Renal cortex interstitium (tissue), 15 donors: ENCODE measurements at places on chromosomes 6 and 20. TPM values are rescaled to one million over a fixed set of nuclear protein-coding genes. Genes with fewer than 3 reads are reported as not detected.

The TDRD6 gene
- 3.6 TPM for polyA plus RNA-seq

DNA sequence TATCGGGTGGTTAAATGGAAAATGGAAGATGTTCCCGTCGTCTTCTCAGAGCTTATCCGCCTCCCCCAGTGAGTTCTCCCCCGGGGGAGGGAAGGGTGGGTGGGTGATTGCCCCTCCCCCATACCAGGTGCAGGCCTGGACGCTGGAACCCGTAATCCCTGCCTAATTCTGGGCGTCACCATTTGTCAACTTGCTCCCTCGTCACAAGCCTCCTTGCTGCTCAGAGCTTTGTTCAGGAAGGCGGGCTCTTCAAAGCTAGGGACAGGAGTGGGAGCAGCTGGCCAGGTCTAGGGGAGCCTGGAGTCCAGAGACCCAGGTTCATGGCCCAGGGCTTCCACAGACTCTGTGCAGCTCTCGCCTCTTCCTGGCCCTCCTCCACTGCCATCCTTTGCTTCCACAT is 25.6 kb downstream of the CDH22 start:
- DNase-seq: no peak

- DNase-seq: no peak
Observed at GRCh38 chr20:19288636-19289035, 76.2 kb downstream of the SLC24A3 start.

DNA sequence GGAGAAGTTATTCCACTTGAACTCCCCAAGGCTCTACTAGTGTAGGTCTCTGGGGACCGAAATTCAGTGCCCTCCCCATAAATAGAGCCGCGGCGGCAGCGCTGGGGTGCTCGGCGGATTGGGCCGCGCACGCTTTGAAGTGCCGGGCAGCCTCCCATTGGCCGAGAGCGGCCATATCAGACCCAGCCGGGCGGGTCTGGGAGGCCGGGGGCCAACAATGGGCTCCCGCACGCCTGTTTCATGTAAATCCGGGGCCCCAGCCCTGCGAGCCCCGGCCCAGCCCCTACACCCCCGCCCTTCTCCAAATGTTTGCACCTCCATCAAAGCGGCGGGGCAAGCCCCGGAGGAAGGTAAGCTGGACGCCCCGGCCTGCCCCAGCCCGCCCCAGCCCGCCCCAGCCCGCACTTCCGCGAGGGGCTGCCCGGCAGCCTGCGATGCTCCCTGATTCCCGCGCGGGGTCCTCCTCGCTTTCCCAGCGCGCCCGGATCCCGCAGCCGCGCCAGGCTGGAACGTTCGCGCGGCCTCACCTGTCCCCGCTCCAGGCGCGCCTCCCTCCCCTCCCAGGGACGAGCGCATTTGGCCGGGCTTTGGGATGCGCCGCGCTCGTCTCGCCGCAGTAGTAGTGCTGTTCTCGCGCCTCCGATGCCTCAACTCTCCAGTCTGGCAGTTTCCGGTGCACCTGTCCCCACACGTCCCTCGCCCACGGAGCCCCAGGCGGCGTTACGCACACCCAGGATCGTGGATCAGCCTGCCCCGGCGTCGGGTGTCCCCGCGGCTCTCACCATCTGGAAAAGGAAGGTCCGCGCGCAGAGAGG is at the start of gene TBXT:
TSS of gene TBXT (minus strand) at position 51 of the 815 bp plus-strand sequence. CDS start 260 bp downstream, outside the sequence.
- DNase-seq: no peak

GRCh38 chr6:25418454-25419052 is 139.4 kb downstream of the CARMIL1 start:
- no peak for DNase-seq

DNA sequence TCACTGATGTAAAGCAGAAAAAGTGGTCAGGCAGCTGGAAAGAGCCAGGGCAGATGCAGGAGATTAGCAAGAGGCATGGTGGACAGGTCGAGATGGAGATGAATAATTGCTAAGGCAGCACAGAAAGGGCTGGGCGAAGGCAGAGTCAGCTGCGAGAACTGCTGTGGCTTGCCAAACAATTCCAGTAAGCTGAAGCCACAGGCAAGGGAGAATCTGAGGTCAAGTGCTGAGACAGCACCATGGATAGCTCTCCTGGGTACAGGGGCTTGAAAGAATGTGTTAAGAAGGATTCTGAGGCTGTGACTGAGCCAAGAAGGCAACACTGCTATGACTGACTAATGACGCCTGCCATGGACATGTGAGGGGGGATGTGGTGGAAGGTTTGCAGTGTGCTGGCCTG is 220.8 kb upstream of the FOXA2 start:
- DNase-seq: peak; percentile 43

- DNase-seq: no peak
Observed at GRCh38 chr6:100246206-100246605, 218.5 kb downstream of the SIM1 start.

- DNase-seq: no peak
Observed at GRCh38 chr6:46795816-46796215, 2.6 kb downstream of the MEP1A start.

DNA sequence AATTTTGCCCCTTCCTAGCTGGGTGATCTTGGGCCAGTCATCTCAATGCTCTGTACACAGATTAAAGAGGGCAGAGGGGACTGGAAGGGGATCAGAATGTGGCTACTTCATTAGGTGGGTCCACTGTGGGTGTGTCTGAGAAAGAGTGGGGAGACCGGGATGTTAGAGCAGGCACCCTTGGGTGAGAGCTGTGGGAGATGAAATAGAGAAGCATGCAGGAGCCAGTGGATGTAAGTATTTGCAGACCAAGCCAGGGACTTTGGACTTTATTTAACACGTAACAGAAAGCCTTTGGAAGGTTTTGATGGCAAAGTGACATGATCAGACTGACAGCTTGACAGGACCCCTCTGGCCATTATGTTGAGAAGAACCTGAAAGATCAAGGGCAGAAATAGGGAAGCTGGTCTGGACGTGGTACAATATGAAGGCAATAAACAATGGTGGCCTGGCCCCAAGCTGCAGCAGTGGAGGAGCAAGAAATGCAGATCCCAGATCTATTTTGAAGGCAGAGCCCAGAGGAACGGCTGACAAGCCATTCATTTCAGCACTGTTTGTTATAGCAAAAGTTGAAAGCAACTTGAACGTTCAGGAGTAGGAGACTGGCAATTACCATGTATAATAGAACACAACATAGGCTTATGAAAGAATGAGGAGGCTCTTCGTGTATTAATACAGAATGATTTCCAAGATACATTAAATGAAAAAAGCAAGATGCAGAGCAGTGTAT is 82.5 kb upstream of the ZNFX1 start:
- DNase-seq: no peak

GRCh38 chr6:111800821-111801220 is 72.4 kb downstream of the FYN start:
- no peak for DNase-seq

GRCh38 chr6:37535428-37535758 is 35.7 kb upstream of the CCDC167 start:
- DNase-seq: peak; percentile 43

GRCh38 chr6:12956991-12957320 is 240.4 kb downstream of the PHACTR1 start:
- DNase-seq: no peak

The IRF4 gene
- polyA plus RNA-seq: 0.30 TPM

- no peak for DNase-seq
Observed at GRCh38 chr20:62665826-62666735, 23.8 kb downstream of the SLCO4A1 start.

DNA sequence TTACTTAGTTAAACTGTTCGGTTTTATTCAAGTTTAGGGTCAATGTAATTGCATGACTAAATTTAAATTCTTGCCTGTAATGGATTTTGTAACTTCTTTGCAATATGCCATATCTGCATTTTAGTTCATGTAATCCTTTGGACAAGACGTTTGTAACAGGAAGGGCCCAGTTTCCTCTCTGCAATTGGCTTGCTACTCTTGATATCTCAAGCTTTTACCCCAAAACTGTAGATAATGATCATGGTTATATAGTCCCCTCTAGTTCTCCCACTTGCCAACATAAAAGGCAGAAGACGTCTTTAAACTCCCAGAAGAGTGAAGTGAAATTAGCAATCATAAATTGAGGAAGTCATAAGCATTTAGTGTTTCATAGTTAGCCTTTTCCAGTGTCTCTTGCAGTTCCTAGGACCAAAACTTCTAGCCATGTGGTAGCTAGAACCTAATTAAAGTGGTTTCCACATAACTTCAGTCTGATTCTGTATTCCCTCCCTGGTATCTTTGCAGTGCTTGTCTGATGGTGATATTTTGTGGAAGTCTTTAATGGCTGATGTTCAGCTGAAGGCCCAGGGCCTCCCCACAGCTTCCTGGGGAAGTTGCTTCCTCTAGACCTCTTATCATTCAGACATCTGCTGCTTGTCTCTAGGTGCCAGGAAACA is 117.8 kb upstream of the SUPT3H start:
- DNase-seq: no peak

DNA sequence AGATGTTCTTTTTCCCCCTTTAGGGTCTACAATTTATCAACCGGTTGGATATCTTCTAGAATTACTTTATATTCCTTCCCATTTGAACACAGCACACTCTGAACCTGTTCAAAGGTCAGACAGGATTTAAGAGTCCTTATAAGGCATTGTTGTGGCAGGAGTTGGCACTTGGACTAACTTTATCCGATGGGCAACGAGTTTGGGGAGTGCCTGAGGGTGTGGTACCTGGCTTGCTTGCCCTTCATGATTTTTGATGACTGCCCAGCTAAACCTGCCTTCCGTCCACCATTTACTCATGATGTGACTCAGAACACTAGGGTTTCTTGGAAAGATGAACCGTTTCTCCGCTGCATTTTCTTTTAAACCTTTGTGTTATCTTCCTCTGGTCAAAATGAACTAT is 285.2 kb downstream of the FOXC1 start:
- DNase-seq: no peak

- no peak for DNase-seq
Observed at GRCh38 chr20:48784273-48784641, 43.5 kb downstream of the PREX1 start.

- no peak for DNase-seq
Observed at GRCh38 chr6:158654960-158655489, 5.2 kb downstream of the SYTL3 start.

DNA sequence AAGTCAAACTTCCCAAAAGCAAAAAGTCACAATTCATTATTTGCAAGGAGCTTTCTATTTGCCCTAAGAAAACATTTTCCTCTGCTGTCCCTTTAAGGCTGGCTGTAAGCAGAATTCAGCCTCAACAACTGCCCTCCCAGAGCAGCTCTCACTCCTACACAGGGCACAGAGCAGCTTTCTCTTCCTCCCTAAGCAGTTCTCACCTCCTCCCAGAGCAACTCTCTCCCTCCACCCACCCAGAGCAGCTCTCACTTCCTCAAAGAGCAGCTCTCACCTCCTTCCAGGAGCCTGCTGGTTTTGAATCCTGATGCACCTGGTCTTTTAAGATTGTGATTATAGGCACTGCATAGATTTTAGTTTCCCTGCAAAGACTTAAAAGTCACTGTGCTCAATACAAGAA is 120.6 kb upstream of the TMEM181 start:
- DNase-seq: no peak

- no peak for DNase-seq
Observed at GRCh38 chr6:107668743-107669474, 155.2 kb downstream of the SCML4 start.

The NKX2-4 gene
- polyA plus RNA-seq: not detected

DNA sequence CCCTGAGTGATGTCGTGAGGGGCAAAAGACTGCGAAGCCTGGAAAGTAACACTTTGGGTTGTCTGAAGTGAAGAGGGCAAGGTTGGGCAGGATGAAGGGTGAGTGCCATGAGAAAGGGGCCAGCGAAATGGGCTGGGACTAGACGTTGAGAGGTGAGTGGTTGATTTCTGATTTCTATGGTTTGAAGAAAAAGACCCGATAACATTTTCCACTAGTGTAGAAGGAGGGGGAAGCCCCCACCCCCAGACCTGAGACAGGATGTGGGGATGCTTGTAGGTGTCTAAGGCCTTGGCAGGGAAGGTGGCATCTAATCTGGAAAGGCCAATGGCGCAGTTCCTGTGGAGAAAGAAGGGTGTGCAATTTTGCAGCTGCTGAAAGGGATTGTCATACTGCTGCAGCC is 25.3 kb upstream of the KIF3B start:
- no peak for DNase-seq

- peak; percentile 80 for DNase-seq
Observed at GRCh38 chr6:29005183-29005885, at the start of gene ZNF311. ZNF311 (minus strand) TSS chr6:29005315; CDS start chr6:29003954, 1,361 bp downstream.

DNA sequence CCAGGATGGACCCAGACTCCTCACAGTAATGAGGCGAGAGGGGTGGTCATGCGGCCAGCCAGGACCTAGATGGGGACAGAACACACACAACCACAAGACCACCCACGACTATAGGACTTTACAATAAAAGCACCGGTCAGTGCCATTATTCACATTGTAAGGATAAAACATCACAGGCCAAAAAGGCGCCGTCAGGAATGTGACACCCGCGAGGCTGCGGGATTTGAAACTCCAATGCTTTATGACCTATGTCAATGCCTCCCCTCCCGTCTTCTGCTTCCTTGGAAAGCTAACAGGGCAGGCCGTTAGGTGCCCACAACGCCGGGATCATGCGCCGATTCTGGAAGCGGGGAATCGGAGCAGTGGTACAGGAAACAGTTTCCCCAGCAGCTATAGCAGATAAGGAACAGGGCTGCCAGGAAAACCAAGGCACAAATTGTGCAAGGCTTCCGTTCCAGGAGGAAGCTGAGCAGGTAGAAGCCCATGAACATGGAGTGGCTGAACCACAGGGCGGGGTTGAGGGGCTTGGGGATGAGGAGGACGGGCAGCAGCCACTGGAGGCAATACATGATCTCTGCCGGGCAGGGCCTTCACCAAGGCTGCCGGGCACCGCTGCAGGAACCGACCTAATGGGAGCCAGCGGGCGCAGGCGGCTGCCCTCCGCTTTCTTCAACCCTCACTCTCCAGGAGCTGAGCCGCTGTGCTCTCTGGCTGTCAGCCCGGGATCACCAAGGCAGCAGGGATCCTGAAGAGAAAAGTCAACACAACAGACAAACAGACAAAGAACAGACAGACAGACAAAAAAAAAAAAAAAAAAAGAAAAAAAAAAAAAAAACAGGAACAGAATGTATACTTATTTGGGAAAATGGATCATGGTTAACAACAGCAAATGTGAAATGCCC is 2.2 kb upstream of the NNAT start:
- no peak for DNase-seq

- no peak for DNase-seq
Observed at GRCh38 chr6:111534231-111534751, 51.3 kb upstream of the REV3L start.

The BPIFB2 gene
- polyA plus RNA-seq: not detected

The SLC24A3 gene
- 5.4 TPM for polyA plus RNA-seq
